ENCODE measurements at places on chromosomes 5 and 9. TPM values are rescaled to one million over a fixed set of nuclear protein-coding genes. Genes with fewer than 3 reads are reported as not detected.

The KIAA0825 gene
- 2.1 TPM for polyA plus RNA-seq

The PCDHB11 gene
- 4.4 TPM for polyA plus RNA-seq

The AFAP1L1 gene
- 129 TPM for polyA plus RNA-seq

The GPRIN1 gene
- 0.75 TPM for polyA plus RNA-seq

The LRRC70 gene
- 3.1 TPM for polyA plus RNA-seq

The PCA3 gene
- polyA plus RNA-seq, result 0.72 TPM

The PCDHA13 gene
- 0.21 TPM for polyA plus RNA-seq

The SPATA6L gene
- polyA plus RNA-seq, result 0.53 TPM

The PCDHA2 gene
- 0.06 TPM for polyA plus RNA-seq

The POU5F2 gene
- 0.08 TPM for polyA plus RNA-seq

The HAVCR2 gene
- polyA plus RNA-seq, result 4.1 TPM

The PAEP gene
- polyA plus RNA-seq, result not detected

The AQP3 gene
- polyA plus RNA-seq, result 7.6 TPM

The LRRC19 gene
- 0.13 TPM for polyA plus RNA-seq

The IL4 gene
- not detected for polyA plus RNA-seq

The TRIM36 gene
- polyA plus RNA-seq, result 2.2 TPM

The SLC6A3 gene
- not detected for polyA plus RNA-seq

The PCDHGA4 gene
- 1.6 TPM for polyA plus RNA-seq

The SEMA6A gene
- 64.4 TPM for polyA plus RNA-seq

The GDA gene
- polyA plus RNA-seq, result 0.30 TPM

The FRMPD1 gene
- 19.2 TPM for polyA plus RNA-seq

The DRD1 gene
- polyA plus RNA-seq, result not detected

The FOXD1 gene
- polyA plus RNA-seq, result 0.50 TPM

The MROH2B gene
- not detected for polyA plus RNA-seq

The PCDHGA11 gene
- 3.0 TPM for polyA plus RNA-seq

The C7 gene
- 4.0 TPM for polyA plus RNA-seq

The GADD45G gene
- polyA plus RNA-seq, result 14.3 TPM

The DND1 gene
- not detected for polyA plus RNA-seq

The PCDHB2 gene
- 4.4 TPM for polyA plus RNA-seq

The TAF11L5 gene
- not detected for polyA plus RNA-seq

The CYSRT1 gene
- polyA plus RNA-seq, result 2.5 TPM

The CYLC2 gene
- not detected for polyA plus RNA-seq

The UBE2QL1 gene
- polyA plus RNA-seq, result 2.3 TPM

The SLC34A3 gene
- polyA plus RNA-seq, result 1.8 TPM

The CCNB1 gene
- 25.9 TPM for polyA plus RNA-seq

The DBH gene
- 0.54 TPM for polyA plus RNA-seq

The TMEM215 gene
- 1.4 TPM for polyA plus RNA-seq

The FOXD4L3 gene
- not detected for polyA plus RNA-seq

The BNC2 gene
- 5.3 TPM for polyA plus RNA-seq

The CXCL14 gene
- 41.2 TPM for polyA plus RNA-seq

The LAMC3 gene
- 2.1 TPM for polyA plus RNA-seq

The PGM5 gene
- 61.6 TPM for polyA plus RNA-seq

The ALDH1A1 gene
- polyA plus RNA-seq, result 30.8 TPM

The SLC22A4 gene
- polyA plus RNA-seq, result 3.2 TPM

The C9orf50 gene
- polyA plus RNA-seq, result 0.26 TPM

The IFNA21 gene
- not detected for polyA plus RNA-seq

The SMIM33 gene
- not detected for polyA plus RNA-seq

The CEP78 gene
- 16.4 TPM for polyA plus RNA-seq

The ANKRD33B gene
- polyA plus RNA-seq, result 2.5 TPM

The GOLM1 gene
- 44.3 TPM for polyA plus RNA-seq

The STPG3 gene
- polyA plus RNA-seq, result not detected

The TEK gene
- polyA plus RNA-seq, result 15.0 TPM

The SLC34A1 gene
- polyA plus RNA-seq, result not detected

The CCDC152 gene
- 3.8 TPM for polyA plus RNA-seq
